Glomerular endothelial cell (primary cell): ENCODE measurements at places on chromosomes 3 and 15. TPM values are rescaled to one million over a fixed set of nuclear protein-coding genes. Genes with fewer than 3 reads are reported as not detected.

DNA sequence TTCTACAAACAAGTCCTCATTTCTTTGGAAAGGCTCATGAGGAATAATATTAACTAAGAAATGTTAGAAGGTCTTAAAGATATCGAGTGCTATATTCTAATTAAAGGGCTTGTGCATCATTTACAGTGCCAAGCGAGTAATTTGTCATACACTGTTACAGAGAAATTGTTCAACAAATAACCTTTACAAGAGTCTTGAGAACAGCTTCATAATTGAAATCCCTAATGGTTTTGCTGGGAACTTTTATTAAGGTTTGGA lies 209.5 kb downstream of the MECOM start:
- no peak for DNase-seq

GRCh38 chr3:149310796-149311534 lies 22.5 kb downstream of the TM4SF18 start:
- DNase-seq, result no peak

Gene EFHB
- total RNA-seq, result not detected in 2 replicates

GRCh38 chr3:19229086-19229485 lies 80.8 kb downstream of the KCNH8 start:
- DNase-seq, result no peak

GRCh38 chr3:70245746-70246525 lies 66.5 kb downstream of the MDFIC2 start:
- DNase-seq, result no peak

DNA sequence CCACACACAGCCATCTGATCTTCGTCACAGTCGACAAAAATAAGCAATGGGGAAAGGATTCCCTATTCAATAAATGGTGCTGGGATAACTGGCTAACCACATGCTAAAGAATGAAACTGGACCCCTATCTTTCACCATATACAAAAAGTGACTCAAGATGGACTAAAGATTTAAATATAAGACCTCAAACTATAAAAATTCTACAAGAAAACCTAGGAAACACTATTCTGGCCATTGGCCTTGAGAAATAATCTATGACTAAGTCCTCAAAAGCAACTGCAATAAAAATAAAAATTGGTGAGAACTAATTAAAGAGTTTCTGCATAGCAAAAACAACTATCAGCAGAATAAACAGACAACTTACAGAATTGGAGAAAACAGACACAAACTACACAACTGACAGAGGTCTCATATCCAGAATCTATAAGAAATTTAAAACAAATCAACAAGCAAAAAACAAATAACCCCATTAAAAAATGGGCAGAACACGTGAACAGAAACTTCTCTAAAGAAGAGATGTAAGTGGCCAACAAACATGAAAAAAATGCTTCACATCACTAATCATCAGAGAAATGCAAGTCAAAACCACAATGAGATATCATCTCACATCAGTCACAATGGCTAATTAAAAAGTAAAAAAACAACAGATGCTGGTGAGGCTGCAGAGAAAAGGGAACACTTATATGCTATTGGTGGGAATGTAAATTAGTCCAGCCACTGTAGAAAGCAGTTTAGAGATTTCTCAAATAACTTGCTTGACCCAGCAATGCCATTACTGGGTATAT lies 104.0 kb downstream of the NR1I2 start:
- DNase-seq, result no peak

Gene GOLGA6A
- not detected in 2 replicates for total RNA-seq

GRCh38 chr3:151330379-151330778 lies 1.0 kb upstream of the P2RY13 start:
- no peak for DNase-seq

- no peak for DNase-seq
These were observed 103.1 kb downstream of the TMEM266 start for GRCh38 chr15:76162784-76163456.
